ENCODE measurements at places on chromosomes 7 and 10.

- DNase-seq = no peak
These were observed 74.3 kb upstream of the CSTF2T start for GRCh38 chr10:51773681-51774080.

DNA sequence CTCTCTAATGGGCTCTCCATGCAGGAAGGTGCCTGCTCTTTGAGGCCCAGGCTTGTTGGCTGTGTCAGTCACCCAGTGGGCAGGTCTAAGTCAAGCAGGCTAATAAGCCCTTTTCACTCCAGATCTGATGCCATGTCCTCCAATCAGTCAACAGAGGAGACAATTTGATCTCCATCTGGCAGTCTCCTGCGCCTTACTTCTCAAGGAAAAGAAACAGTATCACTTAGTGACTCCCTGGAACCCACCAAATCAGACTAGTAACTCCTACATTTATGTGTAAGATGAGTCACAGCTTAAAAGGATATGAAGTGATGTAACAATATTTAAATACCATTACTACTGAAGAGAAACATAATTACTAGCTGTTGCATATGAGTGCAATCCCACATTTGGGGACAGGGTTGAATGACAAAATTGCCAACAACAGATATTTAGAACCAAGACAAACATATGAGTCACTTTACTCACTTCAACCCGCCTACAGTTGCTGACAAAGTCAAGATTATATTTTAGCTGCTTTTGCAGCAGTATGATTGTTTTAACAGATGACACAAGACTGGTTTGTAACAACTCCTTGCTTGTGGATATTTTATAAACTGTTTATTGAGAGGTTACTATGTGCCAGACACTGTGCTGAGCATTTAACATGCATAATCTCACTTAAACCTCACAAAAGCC, 72.1 kb downstream of the USP6NL start:
- no peak for DNase-seq

DNA sequence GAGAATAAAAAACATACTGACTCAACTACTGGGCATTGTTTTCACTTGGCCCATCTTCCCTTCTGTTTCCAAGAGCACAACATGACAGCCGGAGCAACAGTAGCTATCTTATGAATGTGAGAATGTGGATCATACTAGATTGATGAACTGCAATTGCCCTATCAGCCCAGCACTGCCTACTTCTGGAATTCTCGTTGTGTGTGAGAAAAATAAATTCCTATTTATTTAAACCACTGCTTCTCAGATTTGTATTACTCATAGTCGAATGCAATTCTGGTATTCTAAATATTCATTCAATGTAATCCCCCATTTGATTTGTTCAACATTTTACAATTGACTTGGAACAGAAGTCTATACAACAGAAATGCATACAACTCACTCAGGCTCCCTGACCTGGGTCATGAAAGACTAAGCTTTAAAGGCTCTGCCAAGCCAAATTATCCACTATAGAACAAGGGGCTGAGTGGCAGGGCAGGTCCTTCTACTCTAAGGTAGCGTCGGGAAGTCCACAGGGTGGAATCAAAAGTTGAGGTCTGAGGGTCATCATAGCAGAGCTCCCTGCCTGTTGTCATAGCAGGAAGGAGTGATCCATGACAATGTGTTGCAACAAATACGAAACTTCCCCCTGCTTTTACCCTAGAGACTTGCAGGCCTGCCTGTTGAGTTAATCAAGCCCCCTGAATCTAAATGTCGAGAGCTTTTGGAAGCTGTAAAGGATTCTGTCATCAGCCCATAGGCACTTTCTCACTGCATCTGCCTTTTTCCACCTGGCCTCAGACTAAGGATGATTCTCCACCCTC, 12.4 kb upstream of the JAZF1 start:
- DNase-seq = no peak

GRCh38 chr7:146355216-146355615, 238.6 kb downstream of the CNTNAP2 start:
- DNase-seq = no peak

- no peak for DNase-seq
These were observed 154.0 kb downstream of the ETV1 start for GRCh38 chr7:13835442-13835841.

GRCh38 chr10:103127241-103127640, 65.8 kb downstream of the NT5C2 start:
- DNase-seq = no peak

DNA sequence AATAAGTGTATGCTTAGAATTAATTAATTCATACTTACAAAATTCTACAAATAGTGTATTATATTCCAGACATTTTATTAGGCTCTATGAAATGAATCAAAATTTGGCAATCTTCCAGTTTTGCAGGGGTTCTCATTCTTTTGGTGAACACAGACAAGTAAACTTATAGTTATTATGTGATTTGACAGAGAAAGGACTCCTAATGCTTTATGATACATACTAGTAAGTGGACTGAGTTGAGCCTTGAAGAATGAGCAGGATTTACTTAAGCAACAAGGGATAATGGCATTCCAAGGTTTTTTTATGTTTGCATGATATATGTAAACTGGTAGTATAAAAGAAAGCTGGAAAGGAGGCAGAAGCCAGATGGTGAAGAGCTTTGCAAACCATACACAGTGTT, 145.7 kb upstream of the FERD3L start:
- DNase-seq = no peak

GRCh38 chr10:84310470-84310869, 17.9 kb upstream of the CCSER2 start:
- no peak for DNase-seq

GRCh38 chr10:67793313-67793712, 44.7 kb downstream of the DNAJC12 start:
- DNase-seq = no peak

DNA sequence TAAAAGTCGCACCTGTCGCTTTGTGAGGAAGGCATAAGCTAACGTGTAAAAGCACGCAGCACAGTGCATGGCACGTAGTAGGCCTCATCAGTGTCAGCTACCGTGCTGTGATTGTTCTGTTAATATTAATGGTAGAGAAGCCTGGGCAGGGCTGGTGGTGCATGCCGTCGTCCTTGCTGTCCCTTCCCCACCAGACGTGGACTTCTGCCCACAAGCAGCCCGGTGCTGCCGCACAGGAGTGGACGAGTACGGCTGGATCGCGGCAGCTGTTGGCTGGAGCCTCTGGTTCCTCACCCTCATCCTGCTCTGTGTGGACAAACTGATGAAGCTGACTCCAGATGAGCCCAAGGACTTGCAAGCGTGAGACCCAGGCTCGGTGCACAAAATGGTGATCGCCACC, 4.7 kb upstream of the ATP6V0A4 start:
- DNase-seq = no peak

DNA sequence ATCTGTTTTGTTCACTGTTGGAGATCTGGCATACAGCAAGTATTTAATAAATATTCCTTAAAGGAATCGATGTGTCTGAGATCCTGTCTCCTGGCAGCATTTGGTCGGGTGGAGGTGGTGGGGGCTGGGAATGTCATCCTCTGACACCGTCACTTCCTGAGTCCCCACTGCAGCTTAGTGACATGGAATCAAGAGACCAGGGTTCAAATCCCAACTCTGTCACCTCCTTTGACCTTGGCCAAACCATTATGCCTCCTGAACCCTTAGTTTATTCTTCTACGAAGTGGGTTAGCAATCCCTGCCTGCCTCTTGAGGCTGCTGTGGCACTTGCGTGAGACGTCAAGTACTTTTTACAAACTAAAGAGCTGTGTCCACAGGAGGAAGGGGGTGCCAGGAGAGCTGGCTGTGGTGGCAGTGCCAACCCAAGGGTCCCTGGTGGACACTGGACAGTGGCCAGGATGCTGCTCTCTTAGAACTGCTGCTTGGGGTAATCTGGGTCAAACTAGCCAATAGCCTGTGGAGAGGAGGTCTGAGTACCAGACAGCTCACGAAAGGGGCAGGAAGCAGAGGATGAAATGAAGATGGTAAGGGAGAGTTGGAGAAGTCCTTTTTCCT, 8.0 kb upstream of the ZMIZ1 start:
- DNase-seq = no peak

DNA sequence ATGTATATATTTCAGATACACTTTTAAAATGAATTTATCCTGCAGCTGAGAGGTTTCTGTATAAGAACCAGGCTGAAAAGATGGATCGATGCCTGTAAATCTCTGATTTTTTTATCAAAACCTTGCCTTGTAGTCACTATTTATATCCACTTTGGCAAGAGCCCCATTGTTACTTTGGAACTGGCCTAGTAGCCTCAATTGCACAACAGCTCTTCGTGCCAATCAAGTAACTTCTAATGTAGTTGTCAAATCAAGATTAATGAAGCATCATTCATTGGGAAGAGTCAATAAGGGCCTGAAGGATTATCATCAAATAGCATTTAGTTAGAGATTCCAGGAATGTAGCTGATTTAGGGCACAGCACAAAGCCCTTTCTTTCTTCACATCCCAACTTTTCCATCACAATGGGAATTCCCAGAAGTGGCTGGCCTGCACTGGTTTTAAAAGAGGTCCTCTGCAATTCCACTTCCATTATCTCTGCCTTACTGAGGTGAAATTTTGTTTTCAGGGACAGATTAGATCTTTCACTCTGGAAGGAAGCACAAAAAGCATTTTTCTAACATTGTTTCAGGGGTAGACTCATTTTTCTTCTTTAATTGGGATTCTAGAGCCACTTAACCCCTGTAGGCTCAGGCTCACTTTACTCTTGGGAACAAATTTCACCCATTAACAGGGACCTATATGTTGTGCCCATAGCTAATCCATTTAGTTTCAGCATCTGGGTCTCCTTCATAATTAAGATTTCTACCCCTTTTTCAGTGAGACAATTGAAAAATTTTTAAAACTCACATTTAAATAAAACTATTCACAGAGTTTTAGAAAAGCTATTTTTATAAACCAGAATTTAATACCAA, 97.8 kb downstream of the CALCR start:
- DNase-seq = no peak

DNA sequence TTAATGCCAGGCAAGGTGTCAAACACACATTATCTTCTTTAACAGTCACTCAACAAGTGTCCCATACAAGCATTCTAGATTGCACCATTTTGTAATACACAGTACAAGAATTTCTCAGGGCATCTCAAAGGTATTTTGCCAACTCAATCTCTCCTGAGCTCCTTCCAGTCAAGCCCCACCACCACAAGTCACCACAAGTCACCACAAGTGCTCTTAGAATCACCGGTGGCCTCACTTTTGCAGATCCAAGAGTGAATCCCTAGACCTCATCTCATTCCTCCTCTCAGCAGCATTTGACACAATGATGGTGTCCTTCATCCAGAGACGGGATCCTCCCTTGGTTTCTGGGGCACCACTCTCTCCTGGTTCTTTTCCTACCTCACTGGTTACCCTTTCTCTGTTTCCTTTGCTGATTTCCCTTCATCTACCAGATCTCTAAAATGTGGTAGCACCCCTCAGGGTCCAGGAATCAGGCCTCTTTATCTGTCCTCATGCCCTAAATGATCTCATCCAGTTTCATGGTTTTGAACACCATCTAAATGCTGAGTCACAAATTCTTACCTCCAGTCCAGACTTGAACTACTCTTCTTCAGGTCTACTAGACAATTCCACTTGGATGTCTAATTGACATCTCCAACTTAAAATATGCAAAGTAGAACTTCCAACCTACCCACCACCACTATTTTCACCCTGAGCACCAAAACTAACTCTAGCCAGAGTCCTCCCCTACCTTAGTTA, 26.9 kb downstream of the VPS41 start:
- DNase-seq = peak; percentile 3

GRCh38 chr10:49324711-49325110, 25.7 kb downstream of the C10orf71 start:
- no peak for DNase-seq

DNA sequence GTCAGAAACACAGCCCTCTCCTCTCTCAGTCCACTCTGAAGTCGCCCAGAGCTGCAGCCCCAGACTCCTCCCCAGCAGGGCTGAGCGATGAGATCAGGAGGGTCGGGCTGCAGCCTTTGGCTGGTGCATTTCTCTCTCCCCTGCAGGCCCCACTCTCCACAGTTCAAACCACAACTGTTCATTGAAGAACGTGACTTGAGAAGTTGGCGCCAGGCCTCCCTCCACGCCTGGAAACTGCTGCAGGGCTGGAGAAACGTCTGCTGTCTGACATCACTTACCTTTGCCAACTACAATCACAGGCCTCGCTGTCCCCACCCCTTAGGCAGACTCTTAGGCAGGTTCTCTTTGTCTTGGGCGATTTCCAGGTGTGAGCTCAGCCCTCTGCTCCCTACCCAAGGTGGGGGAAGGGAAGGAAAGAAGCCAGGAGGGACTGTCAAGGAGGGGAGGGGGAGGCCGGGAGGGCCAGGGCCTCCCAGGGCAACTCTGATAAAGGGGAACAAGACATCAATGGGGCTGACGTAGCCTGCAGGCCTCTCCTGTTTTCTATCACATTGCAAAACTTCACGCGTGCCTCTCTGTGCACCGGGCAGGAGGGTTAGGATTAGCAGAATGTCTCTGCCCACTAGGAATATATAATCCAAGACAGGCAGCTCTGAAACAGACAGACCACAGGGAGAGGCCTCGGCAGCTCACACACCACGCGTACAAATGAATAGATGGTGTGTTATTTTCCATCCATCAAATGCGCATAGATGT, 32.7 kb downstream of the CALML5 start:
- no peak for DNase-seq

GRCh38 chr7:23968791-23969190, 258.8 kb downstream of the STK31 start:
- DNase-seq = no peak

DNA sequence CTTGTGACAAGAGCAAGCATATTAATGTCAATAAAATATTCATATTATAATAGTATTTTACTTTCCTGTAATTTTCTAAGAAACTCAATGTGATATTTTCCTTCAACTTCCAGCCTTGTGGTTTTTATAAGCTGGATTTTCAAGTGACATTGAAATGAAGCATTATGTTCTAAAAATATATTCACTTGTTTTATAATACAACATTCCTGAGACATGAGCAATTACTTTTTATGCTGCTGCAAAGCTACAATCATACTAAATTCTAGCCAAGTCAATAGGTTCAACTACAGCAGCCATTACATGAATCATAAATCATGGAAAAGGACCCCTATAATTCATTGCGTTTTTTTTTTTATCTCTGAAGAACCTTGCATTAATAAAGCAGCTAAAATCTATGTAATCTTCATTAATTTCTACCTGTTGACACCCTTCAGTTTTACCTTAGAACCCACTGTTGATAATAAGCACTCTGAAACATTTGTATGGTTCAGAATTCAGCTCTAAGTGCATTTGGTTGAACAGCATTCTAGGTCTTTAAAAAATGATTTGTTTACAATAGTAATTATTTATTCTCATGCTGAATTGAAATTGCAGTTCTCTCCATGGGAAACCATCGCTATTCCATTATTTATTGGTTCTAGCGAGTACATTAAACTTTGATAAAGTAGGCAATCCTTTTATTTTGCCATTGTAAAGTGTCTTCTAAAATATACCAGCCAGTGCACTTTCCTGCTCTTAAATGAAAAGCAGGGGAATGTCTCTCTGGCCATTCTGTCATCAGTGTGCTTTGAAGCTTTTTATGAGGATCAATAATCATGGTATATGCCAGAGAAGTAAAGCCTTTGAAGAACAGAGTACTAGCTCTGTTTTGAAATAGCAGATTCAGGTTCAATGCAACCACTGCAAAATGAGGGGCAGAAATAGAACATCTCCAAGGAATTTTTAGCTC, 132.6 kb downstream of the GNAT3 start:
- DNase-seq = no peak

GRCh38 chr7:76020031-76020714, 25.8 kb upstream of the TMEM120A start:
- DNase-seq = peak; percentile 51

- DNase-seq = no peak
These were observed 23.5 kb downstream of the TMEM273 start for GRCh38 chr10:49164559-49165188.
